Endothelial cell (in vitro differentiated cells): ENCODE measurements at places on chromosomes 13 and 19.
A peak's percentile ranks its signal among the peaks of the same experiment; 100 is the strongest.

GRCh38 chr19:19113040-19113626, 25.1 kb downstream of the TMEM161A start:
- no peak for DNase-seq

DNA sequence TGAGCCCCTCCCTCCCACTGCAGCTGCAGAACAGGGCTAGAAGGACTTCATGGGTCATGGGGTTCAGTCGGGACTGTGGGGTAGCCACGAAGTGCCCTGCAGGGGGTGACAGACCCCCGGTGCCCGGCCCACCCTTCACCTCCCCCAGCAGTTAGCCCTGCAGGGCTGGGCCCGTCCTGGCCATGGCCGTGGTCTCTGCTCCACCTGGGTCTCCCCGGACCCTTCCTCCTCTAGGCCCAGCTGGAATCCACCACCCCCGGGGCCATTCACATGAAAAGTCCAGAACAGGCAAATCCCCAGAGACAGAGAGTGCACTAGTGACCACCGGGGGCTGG, 17.3 kb downstream of the MKNK2 start:
- no peak for DNase-seq

- peak; percentile 26 for DNase-seq
Measured at GRCh38 chr19:53463263-53463662, 4.3 kb upstream of the ZNF813 start.

DNA sequence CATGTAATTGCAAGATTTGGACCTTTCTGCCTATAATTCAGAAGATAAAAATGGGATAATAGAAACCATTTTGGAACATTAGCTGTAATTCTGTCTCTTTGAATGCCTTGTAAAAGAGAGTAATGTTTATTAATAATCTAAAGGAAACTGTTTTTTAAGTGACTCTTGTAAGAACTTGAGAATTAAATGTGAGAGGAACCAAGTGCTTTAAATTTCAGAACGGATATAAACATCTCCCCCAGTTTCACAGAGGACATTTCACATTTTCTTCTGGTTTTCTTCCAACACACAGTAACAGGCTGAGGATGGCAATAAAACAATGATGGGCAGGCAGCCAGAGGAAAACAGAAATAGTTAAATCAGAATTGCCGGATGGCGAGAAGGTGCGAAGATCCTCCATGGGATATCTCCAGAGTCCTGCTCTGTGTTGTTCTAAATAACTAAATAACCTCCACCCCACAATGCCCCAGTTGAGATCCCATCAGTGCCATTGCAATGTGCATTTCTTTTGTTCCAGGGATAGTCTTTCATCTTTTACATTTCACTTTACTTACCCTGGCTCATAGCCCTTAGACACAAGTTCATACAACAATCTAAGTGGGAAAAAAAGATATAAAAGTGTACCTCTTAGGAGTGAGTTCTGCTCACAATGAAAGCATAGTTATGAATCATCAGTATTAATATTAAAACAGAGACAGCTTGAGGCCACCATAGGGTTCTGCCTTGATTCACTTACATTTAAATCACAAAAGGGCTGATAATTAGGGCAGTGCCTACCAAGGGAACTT, 73.3 kb downstream of the TNFRSF19 start:
- no peak for DNase-seq

DNA sequence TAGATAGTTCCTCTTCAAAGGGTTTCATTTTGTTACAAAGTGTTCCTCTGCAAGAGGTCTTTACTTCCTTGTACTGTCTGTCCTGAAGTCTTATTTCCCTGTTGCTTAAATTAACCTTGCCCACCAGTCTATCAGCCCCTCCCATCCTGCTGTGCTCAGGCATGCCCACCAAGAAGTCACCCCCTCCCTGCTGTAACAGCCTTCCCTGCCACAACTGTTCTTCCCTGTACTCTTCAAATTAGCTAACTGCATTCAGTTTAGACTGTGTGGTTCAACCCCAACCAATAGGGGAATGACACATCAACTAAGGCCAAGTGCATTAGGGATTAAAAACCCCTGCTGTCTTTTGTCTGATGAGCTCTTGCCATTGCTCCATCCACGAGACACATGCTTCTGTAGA, 34.4 kb upstream of the ZNF562 start:
- DNase-seq = no peak

- no peak for DNase-seq
Measured at GRCh38 chr13:105428811-105429210, 1106.7 kb downstream of the EFNB2 start.

DNA sequence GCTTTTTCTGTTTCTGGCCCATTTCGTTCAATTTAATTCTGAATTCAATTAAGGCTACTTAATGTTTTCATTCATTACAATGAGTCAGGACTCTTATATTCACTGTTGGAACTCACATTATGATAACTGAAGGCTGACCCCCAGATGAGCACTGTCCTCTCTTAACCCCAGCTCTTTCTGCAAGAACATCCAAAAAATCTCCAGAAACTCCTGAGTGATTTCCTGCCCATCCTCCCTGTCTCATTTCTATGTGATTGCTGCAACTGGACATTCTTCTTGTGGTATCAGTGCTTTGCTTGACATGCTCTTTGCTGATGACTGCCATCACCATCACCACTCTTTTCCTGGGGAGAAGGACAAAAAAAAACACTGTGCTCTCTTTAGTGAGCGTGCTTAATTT, 240.3 kb downstream of the SPRY2 start:
- no peak for DNase-seq

DNA sequence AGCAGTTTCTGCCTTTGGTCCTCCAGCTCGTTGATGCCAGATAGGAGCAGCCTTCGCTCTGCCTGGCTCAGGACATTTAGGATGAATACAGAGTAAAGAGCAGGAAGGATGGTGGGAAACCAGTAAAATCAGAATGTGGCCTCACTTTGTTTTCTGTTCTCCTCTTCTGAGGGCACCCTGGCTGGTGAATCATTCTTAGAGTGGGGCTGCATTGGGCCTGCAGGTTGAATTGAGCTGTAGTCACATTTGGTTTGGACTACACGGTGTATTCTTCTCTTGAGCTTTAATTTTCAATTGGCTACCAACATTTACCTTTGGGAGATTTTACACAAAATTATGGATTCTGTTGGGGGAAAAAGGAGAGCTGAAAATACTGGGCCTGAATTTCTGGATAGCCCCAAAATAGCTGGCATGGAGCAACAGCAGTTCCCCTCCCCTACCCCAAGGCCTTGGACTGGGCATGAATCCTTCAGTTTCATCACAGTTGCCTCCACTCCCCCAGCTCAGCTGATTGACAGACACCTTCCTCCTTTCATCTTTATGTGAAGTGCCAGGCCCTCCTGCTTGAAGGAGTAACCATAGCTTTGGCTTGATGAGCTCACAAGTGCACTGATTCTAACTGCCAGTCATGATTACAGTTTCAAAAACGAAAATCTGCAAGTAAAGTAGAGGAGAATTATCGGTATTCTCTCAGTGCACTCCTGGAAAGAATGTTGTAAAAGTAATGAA, 24.3 kb downstream of the ERCC5 start:
- DNase-seq = no peak

DNA sequence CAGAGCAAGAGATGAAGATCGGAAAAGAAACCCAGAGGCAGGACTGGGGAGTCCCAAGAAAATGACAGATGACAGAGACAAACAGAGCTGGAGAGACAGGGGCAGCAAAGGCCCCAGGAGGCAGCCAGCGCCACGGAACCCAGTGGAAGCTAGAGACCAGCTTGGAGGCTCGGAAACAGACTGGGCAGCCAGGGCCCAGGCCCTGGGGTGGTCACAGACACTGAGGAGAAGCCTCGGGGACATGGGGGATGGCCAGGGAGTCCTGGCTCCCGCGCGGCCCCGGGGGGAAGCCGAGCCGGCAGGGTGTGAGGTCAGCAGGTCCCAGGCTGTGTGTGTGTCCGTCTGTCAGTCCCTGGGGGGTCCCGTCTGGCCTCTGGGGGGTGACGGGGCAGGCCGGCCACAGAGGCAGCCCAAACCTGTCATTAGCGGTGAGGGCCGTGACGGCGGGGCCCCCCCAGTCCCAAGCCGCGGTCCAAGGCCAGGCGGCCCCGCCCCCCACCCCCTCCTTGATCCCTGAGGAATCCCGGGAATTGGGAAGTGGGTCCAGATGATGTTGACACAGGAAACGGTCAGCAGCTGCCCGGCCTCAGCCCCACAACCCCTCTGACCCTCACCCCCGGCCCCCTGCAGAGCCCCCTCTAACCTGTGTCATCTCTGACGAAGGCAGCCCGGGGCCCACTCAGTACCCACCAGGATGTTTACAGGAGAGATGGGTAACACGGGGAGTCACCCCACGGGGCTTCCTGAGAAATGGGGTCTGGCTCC, 2.5 kb upstream of the TMEM190 start:
- DNase-seq = no peak

DNA sequence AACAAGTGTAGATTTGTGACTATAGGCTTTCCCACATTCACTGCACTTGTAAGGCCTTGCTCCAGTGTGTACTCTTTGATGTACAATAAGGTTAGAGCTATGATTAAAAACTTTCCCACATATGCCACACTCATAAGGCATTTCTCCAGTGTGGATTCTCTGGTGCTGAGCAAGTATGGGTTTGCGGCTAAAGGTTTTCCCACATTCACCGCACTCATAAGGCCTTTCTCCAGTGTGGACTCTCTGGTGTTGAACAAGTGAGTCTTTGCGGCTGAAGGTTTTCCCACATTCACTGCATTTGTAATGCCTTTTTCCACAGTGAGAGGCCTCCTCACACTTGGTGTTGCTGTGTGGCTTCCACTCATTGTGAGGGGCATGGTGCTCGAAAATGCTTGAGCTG, 3.7 kb downstream of the ZNF772 start:
- DNase-seq = no peak

DNA sequence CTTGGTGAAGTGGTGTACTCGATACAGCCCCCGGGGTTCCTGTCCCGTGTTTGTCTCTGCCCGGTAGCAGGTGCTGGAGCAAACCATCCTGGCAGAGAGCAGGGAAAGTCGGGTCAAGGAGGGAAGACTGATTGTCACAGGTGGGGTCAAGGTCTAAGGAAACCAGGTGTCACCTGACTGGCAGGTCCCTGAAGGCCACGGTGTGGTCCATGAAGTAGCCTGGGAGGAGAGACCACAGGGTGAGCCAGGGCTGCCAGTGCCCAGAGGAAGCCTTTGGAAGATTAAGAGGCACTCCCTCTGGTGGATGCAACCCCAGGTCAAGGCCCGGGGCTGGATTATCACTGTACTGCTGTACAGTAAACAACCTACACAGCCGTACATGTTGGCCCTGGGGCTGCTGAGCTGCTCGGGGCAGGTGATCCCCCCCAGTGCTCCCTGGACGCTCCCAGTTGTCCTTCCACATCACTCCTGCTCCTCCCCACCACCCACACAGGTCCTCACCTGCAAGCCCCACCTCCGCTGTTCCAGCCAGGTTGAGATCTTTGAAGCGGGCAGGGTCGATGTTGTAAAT, 6.0 kb upstream of the CCER2 start:
- DNase-seq = peak; percentile 38

DNA sequence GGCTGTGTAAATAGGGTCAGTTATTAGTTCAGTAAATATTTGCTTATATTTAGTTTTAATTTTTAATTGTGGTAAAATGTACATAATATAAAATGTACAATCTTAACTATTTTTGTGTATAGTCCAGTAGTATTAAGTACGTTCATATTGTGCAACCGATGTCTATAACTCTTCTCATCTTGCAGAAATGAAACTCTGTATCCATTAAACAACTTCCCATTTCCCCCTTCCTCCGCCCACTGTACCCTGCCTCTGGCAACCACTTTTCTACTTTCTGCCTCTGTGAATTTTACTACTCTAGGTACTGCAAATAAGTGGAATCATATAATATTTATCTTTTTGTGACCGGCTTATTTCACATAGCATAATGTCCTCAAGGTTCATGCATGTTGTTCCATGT, 24.4 kb downstream of the UBAC2 start:
- no peak for DNase-seq

GRCh38 chr13:44232774-44233173, 140.8 kb upstream of the SERP2 start:
- DNase-seq = no peak

GRCh38 chr13:24777171-24777570, 13.2 kb downstream of the RNF17 start:
- no peak for DNase-seq

DNA sequence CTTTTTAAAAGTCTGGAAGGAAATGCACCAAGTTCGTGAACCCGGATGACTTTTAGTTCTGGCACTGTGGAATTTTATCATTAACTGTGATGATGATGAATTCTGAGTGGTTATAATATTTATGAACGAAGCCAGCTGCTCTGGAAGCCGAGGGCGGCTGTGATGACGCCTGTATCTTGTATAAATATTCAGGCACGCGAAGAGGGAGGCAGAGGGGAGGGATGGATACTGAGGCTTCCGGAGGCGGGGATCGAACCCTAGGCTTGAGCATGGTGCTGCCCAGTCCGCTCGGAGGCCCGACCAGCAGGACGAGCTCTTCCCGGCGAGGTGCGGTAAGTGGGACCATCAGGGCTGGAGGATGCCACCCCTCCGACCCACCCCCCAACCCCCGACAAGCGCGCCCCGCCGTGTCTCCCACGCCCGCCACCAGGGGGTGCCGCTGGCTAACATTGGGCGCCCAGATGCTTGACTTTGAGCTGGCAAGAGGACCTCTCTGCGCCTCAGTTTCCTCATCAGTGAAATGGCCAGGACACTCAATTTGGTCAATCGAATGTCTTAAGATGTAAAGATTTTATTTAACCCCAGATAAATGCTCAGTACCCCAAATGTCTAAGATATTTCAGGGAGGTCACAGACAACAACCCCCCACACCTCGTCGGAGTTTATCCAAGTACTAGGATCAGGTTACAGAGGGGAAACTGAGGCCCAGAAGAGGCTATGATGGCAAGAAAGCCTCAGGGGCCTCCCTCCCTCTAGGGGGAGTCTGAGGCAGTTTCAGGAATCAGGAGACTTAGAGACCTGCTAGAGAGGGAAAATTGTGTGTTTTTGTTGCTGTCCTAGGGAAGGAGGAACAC, 4.5 kb upstream of the RAB3A start:
- DNase-seq = peak; percentile 57

DNA sequence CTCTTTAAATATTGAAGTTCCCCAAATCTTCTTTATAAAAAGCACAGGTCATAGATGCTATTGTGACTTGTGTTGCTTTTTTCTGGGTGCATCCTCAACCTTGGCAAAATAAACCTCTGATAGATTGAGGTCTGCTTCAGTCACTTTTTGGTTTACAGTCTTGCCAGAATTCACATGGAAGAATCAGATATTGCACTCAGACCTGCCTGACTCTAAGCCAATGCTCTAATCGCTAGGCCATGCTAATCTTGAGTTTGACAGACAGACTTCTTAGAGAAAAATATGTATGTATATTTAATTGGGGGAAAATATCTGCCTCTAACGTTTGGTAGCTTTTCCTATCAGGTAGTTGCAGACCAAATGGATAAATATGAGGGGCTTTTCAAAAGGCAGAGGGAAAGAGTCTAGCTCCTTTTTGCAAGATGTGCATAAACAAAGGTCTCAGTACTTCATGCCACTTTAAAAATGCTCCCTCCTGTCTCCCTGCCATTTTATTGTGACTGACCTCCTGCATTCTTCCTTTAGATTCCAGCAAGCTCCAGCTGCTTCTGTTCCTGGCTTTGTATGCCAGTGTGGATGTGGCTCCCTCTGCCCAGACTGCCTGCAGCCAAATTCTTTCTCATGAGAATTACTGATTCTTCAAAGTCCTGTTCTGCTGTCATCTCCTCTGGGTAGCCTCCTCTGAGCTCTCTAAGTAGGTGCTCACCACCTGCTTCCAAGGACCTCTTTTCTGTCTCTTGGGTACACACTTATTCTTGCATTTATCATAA, 42.4 kb upstream of the RFC3 start:
- no peak for DNase-seq

- no peak for DNase-seq
Measured at GRCh38 chr13:112742583-112742982, 52.7 kb downstream of the ATP11A start.

- no peak for DNase-seq
Measured at GRCh38 chr19:11577451-11578257, at the start of gene ACP5. Gene ACP5 (minus strand): TSS chr19:11577645. CDS start chr19:11577317, 328 bp downstream.

GRCh38 chr13:93216122-93216521, 10.5 kb upstream of the GPC6 start:
- DNase-seq = no peak
